ENCODE measurements at places on chromosomes 6 and 20. TPM values are rescaled to one million over a fixed set of nuclear protein-coding genes. Genes with fewer than 3 reads are reported as not detected.

DOK5 gene
- total RNA-seq: 17.7 TPM

ULBP2 gene
- total RNA-seq: 10.7 TPM

CPNE5 gene
- total RNA-seq: under 0.01 TPM

IFNGR1 gene
- 60.5 TPM for total RNA-seq

PROKR2 gene
- total RNA-seq: not detected

LTB gene
- total RNA-seq: not detected

RREB1 gene
- total RNA-seq: 11.7 TPM

FAM83B gene
- total RNA-seq: not detected

CYP39A1 gene
- not detected for total RNA-seq

MUC21 gene
- not detected for total RNA-seq

WFDC5 gene
- not detected for total RNA-seq

SLC17A9 gene
- 6.3 TPM for total RNA-seq

MEI4 gene
- not detected for total RNA-seq
